ENCODE measurements at places on chromosomes 2 and 18. TPM values are rescaled to one million over a fixed set of nuclear protein-coding genes. Genes with fewer than 3 reads are reported as not detected.

GRCh38 chr2:138267902-138268254 is 233.7 kb upstream of the SPOPL start:
- DNase-seq, result no peak

- DNase-seq, result no peak
Observed at GRCh38 chr2:174881678-174882077, 117.4 kb upstream of the CHRNA1 start.

DNA sequence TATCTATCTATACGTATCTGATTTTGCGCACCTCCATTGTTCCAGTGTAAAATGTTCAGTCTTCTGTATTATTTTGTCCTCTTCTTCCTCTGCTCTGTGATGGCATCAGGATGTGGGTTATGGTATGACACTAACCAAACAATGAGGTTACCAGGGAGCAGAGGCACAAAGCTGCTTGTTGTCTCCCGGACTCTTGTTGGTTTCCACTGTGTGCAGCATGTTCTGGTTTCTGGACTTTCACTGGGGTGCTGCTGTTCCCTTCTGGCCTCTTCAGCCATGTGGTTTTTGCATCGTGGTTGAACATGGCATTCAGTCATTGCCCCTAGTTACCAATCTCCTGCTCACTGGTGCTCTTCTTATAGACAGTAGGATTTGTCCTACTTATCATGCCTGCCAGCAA is 665.9 kb downstream of the CBLN2 start:
- DNase-seq, result no peak

DNA sequence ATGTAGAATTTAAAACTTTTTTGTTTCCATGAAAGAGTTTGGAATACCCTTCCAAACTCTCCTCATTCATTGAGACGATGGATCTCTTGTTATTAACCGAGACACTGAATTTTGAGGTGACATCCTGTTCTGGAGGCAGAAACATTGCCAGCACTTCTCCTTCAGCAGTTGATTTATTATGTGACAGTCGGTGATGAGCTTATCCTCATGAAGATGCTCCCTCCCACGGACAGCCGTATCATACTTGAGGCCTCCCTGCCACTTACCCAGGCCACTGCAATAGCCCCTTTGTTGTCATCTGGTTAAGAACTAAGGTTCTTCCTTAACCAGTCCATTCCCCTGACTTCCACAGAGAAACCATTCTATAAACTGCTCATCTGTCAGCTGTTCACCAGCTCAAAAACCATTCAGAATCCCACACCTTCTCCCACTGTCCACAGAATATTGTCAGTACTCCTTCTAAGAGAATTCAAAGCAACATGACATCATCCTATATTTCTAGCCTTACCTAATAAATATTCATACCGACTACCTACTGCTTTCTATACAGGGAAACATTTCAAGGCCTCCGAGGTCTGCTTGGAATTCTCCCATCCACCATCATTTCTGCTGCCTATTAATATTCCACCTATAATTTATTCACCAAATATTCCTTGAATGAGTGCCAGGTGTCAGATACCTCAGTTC is 139.0 kb upstream of the TRIB2 start:
- DNase-seq, result no peak

DNA sequence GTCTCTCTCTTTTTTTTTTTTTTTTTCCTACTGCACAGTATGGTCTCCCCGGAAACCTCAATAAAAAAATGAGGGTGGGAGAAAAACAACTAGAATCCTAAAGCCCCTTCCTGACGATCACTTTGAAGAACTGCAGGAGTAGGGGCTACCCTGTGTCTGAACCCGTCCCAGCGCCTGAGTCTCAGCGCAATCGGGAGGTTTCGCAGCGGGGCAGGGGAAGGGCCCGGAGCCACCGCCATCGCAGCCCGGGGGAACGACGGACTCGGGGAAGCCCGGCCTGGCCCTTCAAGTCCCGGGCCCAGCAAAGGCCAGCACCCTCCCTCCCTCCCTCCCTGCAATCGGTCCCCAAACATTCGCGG is 411 bp downstream of the NARS1 start:
- DNase-seq, result no peak

GRCh38 chr18:41745166-41746049 is 209.6 kb upstream of the PIK3C3 start:
- peak; percentile 12 for DNase-seq

Gene POU3F3
- not detected for total RNA-seq

Gene KYNU
- 0.20 TPM for total RNA-seq
